T-helper 22 cell (primary cell): ENCODE measurements at places on chromosomes 16 and 17.

DNA sequence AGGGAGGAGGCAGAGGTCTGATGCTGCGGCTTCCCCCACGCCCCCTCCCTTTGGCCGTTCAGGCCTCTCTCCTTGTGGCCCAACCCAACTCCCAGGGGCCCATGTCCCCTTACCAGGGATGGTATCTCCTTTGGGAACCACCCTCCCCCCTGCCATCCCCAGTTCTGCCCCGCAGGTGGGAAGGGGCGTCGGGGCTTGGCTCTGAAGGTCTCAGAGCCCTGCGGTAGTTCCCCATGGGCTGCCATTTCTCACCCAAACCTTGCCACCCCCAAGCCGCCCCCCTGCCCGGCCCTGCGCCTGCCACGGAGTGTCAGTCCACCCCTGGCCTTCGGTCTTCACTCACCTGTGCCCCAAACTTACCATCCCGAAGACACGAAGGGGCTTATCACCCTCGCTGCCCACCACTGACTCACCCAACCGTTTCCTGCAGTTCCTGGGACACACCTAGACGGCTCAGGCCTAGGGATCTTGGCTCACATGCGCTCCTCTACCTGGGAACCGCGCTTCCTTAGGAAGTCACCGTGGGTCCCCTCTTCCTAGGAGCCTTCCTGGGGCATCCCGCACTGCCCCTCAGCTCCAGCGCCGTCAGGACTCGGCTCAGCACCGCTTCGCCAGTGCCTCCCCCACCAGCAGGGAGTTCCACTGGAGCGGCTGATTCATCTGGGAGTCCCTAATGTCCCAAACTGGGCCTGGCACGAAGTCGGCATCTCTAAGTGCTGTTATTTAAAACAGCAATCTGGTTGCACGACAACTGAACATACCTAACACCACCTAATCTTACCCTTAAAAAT, 1.1 kb upstream of the DOC2A start:
- no peak for DNase-seq

- DNase-seq, result no peak
Observed at GRCh38 chr17:81650951-81651350, 5.4 kb downstream of the PDE6G start.

- DNase-seq, result no peak
Observed at GRCh38 chr17:58278661-58279015, 2.1 kb downstream of the MPO start.

- DNase-seq, result no peak
Observed at GRCh38 chr17:73550556-73550955, 93.7 kb downstream of the SDK2 start.

- no peak for DNase-seq
Observed at GRCh38 chr16:10240854-10241613, 58.8 kb upstream of the GRIN2A start.

DNA sequence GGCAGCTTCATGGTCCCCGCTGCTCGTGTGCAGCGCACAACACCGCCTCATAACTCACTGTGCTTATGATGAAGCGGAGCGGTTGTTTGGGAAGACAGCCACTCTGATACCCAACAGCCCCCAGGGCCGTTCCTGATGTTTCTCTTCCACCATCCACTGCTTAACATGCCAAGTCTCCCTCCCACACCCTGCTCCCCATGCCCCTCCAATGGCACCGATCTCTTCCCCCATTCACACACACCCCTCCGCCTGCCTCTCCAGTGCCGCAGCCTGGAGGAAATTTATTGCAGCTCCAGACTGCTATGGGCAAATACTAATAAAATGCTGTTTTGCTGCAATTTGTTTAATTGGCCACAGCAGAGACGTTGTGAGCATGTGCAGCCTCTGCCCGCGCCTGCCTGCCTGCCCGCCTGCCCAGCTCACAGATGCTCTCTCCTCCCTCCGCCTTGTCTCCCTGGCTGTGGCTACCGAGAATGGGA, 80.3 kb upstream of the LHX1 start:
- no peak for DNase-seq

- no peak for DNase-seq
Observed at GRCh38 chr17:70378076-70378475, 208.7 kb downstream of the KCNJ2 start.

- DNase-seq, result no peak
Observed at GRCh38 chr17:61321344-61321743, 78.3 kb upstream of the TBX2 start.

DNA sequence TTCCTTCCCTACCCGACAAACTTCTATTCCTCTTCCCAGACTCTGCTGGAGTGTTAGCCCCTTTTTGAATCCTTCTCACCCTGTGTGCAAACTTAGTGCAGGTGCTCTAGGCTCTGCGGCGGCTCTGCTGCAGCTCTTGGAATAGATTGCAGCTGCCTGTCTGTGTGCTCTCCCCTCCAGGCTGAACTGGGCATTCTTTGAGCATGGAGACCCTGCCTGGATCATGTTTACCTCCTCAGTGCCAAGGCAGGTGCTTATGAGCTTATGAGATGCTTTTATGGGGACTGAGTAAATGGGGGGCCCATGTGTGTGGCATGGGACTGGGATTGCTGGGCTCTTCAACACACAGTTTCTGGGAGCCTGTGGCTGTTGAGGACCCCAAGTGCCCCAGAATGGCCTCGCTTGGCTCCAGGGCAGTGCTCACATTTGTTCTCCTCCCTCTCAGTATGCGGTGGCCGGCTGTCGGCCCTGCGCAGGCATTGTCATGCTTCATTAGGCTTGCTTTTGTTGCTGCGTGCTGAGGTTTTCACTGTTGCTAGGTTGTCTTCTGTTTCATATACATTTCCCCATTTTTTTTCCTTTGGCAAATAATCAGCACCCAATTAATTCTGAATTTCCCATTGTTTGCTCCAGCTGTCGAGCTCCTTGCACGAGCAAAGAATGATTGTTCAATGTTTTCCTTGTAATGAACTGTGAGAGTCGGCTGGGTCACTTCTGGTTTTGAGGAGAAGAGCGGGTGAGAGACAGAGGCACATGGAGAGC, 185.5 kb upstream of the NLRP1 start:
- no peak for DNase-seq

GRCh38 chr16:59336136-59336695, 602.1 kb upstream of the GOT2 start:
- DNase-seq, result no peak

GRCh38 chr17:8875957-8876356, 8.5 kb upstream of the PIK3R6 start:
- no peak for DNase-seq

- no peak for DNase-seq
Observed at GRCh38 chr16:51409001-51409675, 258.1 kb upstream of the SALL1 start.

DNA sequence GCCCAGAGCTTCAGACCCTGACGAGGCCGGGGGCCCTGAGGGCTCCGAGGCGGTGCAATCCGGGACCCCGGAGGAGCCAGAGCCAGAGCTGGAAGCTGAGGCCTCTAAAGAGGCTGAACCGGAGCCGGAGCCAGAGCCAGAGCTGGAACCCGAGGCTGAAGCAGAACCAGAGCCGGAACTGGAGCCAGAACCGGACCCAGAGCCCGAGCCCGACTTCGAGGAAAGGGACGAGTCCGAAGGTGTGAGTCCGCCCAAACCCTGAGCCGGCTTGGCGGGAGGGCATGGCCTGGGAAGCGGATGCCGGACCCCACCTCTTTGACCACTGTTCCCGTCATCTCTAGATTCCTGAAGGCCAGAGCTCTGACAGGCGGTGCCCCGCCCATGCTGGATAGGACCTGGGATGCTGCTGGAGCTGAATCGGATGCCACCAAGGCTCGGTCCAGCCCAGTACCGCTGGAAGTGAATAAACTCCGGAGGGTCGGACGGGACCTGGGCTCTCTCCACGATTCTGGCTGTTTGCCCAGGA, 4.4 kb downstream of the NOL3 start:
- DNase-seq, result no peak

DNA sequence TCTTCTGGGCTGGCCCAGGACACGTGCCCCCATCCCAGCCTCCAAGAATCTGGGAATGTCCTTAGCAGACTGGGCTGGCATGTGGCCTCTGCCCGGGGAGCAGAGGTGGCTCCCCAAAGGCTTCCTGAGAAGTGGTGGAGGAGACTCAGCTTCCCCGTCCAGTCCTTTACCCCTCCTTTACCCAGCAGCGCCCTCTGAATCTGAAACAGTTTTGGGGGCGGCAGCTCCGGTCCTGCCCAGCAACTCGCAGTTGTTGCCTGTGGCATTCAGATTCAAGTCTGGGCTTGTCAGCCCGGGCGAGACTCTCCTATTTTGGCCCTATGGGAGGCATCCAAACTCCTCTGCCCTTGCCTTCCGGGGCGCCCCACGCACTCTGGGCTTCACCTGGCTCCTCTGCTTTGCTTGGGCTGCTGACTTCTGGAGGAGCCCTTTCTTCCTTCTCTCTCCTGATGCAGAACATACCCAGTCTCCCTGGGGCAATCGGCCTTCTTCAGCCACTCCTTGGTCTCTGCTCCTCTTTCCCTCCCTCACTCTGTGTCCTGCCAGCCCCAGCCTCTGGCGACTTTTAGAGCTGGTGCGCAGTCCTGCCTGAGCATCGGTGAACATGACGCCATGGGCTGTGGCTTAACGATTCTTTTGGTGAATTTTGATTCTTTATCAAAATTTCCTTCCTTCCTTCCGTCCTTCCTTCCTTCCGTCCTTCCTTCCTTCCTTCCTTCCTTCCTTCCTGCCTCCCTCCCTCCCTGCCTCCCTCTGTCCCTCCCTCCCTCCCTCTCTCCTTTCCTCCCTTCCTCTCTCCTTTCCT, 55.2 kb downstream of the CMIP start:
- no peak for DNase-seq

DNA sequence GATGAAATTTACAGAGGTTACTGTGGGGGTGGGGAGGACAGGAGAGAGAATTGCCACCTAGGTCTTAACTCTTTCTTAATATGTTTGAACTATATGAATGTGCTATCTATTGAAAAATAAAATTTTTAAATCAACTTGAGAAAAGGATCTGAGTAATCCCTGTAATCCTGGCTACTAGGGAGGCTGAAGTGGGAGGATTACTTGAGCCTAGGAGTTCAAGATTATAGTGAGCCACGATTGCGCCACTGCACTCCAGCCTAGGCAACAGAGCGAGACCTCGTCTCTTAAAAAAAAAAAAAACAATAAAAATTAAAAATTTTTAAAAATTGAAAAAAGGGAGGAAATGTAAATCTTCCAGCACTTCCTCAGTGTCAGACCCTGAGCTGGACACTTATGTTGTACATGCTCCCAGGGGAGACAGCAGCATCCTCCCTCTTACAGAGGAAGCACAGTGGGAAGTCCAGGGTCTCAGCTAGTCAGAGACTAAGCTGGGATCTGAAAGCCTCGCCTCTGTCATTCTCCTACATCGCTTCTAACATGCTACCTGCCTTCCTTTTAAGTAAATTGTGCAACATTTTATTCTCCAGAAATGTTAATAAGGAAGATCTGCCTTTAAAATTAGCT, 21.9 kb downstream of the PMM2 start:
- DNase-seq, result no peak
